ENCODE measurements at places on chromosomes 2 and 18.

GRCh38 chr18:24629921-24630320, 169.5 kb downstream of the HRH4 start:
- H3K36me3 ChIP-seq, result no peaks in the 10 kb centered on the region
- H3K4me3 ChIP-seq, result no peak overlapping the region
- H3K4me1 ChIP-seq, result peaks cover 16% of the 10 kb centered on the region
- H3K27ac ChIP-seq, result no peak overlapping the region
- DNase-seq, result no peak
- no peaks in the 10 kb centered on the region for H3K27me3 ChIP-seq

DNA sequence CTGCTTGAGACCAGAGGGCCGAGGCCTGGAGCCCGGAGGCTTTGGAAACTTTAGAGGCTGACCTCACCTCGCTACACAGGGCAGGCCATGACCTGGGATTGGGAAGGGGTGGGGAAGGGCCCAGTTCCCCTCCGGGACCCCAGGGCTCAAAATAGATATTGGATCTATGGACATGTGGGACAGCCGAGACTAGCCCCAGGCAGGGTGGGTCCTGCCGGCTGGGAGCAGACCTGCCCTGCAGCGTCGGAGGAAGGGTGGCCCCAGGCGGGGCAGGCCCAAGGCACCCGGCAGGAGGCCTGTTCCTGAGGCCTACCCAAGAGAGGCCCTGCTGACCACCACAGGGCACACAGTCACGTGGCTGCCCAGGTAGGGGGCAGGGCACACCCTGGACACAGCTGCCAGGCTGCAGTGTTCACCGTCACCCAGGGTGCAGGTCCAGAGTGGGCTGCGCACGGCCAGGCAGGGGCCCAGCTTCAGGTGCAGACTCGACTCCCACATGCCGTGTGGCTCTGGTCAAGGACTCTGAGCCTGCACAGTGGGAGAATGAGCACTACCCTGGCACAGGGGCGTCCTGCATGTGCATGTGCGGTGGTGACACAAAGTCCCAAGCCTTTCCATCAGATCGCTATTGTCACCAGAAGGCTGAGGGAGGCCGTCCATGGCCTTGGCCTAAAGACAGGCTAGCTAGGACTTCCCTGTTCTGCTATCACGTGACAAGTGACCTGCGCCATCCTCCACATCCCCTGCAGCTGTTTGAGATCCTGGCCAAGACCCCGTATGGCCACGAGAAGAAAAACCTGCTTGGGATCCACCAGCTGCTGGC, 13.2 kb downstream of the ANO7 start:
- DNase-seq, result no peak
- no peaks in the 10 kb centered on the region for H3K4me1 ChIP-seq
- no peaks in the 10 kb centered on the region for H3K27me3 ChIP-seq
- no peaks in the 10 kb centered on the region for H3K36me3 ChIP-seq

DNA sequence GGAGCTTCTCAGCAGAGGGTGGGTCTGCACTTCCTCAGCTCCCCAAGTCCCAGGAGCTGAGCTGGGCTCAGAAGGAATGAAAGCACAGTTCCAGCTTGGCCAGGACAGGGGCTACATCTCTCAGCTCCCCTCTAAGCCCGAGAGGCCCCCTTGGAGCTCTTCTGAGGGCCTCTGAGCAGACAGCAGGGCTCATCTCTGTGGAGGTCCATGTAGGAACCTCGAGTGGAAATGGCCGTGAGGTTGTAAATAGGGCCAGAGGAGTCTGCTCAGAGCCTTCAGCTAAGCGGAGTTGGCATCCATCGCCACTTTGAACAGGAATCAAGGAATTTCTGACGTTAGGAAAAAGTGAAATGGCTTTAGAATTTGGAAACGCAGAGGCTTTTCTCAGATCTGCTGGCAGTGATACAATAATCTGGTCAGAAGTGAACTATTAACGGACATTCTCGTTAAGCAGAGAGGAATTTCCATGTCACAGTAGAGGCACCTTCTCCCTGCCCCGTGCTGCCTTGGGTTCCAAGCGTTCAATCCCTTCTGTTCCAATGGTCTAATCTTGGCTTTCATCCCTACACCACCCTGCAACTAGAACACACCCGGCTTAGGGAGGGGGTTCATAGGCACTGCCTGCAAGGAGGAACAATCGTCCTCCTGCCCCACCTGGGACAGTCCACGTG, 213.9 kb downstream of the NDUFA10 start:
- H3K36me3 ChIP-seq, result no peaks in the 10 kb centered on the region
- no peak overlapping the region for H3K4me3 ChIP-seq
- DNase-seq, result no peak
- H3K4me1 ChIP-seq, result no peaks in the 10 kb centered on the region
- H3K27ac ChIP-seq, result no peak overlapping the region

DNA sequence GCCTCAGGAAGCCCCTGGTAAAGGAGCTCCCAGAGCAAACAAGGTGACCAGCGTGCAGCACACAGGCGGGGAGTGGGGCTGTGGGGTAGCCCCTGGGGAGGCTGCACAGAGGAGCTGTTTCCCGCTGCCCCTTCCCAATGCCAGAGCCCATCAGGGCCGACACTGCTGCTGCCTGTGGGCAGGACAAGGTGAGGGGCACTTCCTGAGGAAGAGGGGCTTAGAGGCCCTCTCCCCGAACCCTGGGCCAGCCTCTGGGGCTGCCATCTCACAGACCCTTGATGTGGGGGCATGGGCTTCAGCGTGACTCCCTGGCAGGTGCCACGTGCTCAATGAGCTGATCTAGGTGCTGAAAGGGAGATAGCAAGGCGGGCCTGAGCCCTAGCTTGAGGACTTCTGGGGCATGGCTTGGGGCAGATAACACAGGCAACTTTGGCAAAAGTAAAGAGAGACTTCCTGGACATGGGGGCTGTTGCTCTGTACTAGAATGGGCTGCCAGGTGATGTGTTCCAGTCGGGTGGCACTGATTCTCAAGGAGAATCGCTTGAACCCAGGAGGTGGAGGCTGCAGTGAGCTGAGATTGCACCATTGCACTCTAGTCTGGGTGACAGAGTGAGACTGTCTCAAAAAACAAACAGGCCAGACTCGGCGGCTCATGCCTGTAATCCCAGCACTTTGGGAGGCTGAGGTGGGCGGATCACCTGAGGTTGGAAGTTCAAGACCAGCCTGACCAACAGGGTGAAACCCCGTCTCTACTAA, 9.9 kb upstream of the KLF11 start:
- H3K27me3 ChIP-seq, result no peaks in the 10 kb centered on the region
- peaks cover 19% of the 10 kb centered on the region for H3K4me1 ChIP-seq
- no peak overlapping the region for H3K27ac ChIP-seq
- DNase-seq, result no peak

Data from neural progenitor cell (in vitro differentiated cells).